Right ventricle myocardium inferior (tissue), 1 donor: ENCODE measurements at places on chromosomes 7 and 10. TPM values are rescaled to one million over a fixed set of nuclear protein-coding genes. Genes with fewer than 3 reads are reported as not detected.

Gene CCDC126
- total RNA-seq: 8.5 TPM

- no peak for DNase-seq
Measured at GRCh38 chr7:21346297-21346696, 81.6 kb upstream of the SP4 start.

- DNase-seq: no peak
Measured at GRCh38 chr7:23065974-23066373, 39.6 kb upstream of the KLHL7 start.

DNA sequence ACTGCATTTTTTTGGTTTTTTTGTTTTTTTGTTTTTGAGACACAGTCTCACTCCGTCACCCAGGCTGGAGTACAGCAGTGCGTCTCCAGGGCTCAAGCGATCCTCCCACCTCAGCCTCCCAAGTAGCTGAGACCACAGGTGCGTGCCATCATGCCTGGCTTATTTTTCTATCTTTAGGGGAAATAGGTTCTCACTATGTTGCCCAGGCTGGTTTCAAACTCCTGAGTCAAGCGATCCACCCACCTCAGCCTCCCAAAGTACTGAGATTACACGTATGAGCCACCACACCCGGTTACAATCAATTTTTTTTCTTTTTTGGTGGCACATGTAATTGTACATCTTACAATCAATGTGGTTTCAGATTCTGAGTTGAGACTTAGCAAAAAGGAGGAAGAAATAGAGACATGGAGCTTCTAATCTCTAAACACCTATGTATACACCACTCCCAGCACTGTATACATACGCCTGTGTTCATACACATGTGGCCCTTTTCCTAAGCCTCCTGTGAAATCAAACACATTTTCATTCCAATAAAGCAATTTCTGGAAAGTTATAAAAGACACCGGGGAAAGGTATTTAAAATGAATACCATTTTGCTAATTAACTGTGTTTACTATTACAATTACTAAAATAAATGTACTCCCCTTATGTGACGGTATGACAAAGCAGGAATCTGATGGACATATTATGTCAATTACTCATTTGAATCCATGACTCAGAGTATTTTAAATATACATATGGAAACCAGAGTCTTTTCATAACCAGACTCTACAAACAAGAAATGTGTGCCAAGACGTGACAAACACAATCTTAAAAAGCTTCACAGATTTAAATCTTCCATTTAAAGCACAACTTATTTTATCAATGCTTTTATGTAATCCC, 40.9 kb downstream of the SMURF1 start:
- DNase-seq: no peak

DNA sequence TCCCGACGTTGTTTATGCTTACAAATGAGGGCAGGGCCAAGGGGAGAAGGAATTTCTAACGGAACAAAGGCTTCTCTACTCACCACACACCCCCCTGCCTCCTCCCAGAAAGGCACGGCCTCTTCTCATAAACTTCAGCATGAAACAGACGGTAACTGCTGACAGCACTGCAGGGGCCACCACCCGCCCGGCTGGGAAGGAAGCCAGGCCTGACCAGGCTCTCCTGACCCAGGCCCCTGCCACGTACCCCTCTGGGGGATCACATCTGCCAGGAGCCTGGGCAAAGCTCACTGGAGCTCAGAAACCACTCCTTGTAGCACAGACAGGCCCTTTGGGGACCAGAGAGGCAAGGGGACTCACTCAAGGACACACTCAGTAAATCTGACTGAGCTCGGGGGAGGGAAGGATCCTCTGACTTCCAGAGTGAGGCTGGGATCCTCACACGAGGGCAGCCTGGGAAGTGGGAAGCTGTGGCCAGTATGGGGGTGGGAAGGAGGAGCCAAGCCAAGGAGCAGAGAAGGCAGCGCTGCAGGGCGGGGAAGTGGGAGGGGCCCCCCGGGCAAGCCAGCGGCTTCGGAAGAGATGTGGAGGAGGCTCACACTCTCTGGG, 46.1 kb downstream of the ZCCHC24 start:
- peak; percentile 93 for DNase-seq

Gene OGDHL
- 1.9 TPM for total RNA-seq

DNA sequence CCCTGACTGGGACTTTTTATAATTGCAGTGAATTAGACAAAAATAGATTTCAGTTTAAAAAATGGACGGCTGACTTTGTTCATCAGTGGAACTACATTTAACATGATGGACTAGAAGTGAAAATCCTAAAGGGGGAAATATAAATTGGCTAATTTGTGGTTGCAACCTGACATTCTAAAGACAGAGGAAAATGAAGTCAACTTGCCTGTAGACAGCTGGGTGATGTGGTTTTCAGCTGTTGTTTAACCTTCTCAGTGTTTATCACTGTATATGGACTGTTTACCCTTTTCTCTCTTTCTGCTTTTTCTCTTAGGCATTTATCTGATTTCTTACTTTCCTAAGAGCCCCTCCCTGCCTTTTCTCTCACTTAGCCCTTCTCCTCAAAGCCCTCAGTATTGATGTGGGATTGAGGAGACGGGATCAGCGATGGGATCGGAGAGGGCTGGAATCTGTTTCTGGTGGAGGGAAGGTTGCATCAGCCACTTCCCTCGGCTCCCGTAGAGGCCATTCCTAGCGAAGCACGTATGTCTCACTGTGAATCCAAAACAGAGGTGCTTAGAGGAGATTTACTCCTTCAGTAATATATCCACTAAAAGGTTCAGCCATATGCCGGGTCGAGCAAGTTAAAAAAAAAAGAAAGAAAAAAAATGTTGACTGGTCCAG, 109.0 kb upstream of the KLF6 start:
- no peak for DNase-seq

DNA sequence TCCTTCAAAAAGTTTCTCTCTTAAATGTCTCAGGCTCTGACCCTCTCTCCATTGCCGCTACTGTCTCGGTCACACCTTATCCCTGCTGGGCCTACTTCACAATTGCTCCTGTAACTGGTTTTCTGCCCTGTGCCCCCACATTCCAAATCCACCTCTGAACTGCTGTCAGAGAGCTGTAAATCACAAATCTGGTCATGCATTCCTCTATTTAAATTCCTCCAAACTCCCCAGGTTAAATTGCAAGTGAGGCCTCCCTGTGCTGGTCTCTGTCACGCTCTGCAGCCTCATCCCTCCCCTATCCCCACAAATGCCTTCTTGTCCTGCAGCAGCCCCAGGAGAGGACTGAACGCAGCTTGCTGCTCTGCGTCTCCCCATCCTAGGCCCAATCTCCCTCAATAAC, 40.4 kb upstream of the CDCA7L start:
- DNase-seq: no peak

DNA sequence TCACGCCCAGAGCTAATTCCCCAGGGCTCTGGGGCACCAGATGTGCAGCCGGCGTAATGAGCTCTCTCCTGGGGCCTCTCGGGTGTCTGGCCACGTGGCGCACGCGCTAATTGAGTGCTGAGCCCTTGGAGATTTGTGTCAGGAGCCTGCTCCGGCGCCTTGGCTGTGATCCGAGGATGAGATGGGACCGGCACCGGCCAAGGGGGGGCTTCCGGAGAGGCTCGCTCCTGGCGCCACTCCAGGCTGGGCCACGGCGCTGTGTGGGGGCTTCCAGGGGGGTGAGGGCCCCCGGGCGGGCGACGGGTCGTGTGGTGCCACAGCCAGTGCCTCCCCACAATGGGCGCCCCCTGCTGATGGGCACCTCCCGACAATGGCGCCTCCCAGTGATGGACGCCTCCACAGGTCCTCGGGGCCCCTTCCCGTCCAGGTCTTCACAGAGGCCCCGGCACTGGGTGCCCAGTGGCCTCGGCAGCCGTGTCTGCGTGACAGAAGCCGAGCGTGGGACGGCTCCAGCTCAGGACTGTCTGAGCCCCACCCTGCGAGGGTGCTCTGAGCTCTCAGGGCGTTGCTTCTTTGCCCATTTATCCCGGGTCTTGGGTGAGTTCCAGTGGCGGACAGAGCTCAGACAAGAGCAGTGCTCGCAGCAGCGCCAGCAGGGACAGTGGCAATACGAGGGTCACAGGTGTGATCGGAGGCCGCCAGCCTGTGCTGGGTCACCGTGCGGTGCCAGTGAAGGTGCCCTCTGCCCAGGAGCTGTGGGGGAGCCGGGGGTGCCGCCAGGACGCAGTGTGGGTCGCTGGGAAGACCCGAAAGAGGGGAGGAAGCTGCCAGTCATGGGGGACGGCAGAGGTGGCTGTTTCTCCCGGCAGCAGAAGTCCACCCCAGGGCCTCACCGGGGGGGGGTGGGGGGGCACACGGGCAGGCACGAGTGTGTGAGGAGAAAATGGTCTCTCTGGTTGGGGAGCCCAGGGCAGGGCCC, 8.2 kb upstream of the NKX6-2 start:
- DNase-seq: no peak

DNA sequence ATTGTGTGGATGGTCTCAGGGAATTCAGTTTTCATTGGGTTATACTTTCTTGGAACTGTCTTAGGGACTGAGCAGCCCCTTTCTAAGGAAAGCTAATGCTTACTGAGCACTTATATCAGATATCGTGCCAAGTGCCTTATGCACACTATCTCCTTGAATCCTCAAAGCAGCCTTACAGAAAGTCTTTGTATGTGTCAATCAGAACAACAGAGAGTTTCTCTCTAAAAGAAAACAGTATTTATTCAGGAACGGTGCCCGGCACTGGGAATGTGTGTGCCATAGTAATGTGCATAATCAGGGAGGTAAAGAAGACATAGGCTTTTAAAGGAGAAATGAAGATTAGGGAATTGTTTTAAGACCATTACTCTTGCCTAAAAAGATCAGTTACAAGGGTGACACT, 17.3 kb downstream of the ANTXRL start:
- DNase-seq: no peak

GRCh38 chr7:142954680-142955268, 7.4 kb downstream of the KEL start:
- DNase-seq: no peak

- no peak for DNase-seq
Measured at GRCh38 chr10:100736809-100737354, 8.5 kb upstream of the PAX2 start.

Gene ADIRF
- total RNA-seq: 54.6 TPM

DNA sequence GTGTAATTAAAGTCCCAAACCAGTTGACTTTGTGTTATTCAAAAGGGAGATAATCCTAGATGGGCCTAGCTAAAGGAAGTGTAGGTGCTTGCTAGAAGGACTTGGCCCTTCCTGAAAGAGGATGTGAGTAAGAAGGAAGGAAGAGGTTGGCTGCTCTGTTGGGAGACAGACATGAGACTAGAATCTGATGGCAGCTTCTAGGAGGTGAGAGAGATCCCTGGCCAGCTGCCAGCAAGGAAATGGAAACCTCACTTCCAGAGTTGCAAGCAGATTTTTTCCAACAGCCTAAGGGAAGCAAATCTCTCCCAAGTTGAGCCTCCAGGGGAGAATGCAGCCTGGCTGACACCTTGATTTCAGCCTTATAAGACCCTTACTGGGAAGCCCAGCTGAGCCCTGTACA, 368.4 kb upstream of the ZMIZ1 start:
- DNase-seq: no peak

GRCh38 chr7:6320791-6321190, 48.4 kb upstream of the CYTH3 start:
- DNase-seq: no peak

GRCh38 chr7:158284617-158285382, 302.8 kb downstream of the PTPRN2 start:
- no peak for DNase-seq

Gene MMD2
- total RNA-seq: not detected

GRCh38 chr10:12214763-12215218, 18.8 kb downstream of the CDC123 start:
- DNase-seq: no peak

DNA sequence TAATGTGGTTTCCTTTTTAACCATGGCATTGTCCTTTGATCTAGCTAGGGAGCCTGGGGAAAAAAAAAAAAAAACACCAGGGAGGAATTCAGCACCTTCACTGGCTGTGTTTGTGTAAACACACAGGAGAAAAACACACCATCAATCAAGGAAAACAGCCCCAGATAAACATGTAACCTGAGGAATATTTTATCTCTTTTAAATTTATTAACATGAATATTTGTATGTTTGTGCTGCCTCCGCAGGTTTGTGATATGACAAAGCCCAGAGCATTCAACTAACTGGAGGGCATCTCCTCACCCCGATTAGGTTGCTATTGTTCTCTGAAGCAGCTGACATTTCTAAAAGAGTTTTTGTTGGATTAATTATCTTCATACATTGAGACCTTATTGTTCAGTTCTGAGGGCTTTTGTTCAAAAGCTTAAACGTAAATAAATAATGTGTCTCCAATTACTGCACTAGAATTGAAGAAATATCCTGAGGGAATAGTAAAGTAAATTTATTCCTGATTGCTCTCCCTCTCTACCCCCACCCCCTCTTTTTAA, 89.4 kb upstream of the SEMA3E start:
- DNase-seq: no peak

Gene PNLIPRP3
- not detected for total RNA-seq

GRCh38 chr10:132859084-132859855, 73.3 kb upstream of the NKX6-2 start:
- DNase-seq: peak; percentile 23

DNA sequence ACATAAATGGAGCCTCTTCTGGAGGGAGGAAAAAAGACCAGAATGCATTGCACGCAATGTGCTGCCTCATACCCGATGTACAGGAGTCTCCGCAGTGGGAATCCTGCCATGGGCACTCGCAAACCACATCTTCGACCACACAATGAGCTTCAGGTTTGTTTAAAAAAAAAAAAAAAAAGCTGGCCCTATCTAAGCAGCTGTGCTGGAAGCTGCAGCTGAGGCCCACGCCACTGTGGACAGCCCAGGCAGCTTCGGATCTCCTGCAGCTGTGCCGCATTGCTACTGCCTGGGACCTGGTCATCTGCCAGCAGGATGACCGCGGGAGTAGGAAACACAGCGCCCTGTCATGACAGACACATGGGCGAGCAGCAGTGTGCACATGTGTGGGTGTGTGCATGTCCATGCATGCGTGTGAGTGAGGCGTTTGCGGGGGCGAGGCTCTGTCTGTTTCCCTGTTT, 26.0 kb downstream of the EN2 start:
- DNase-seq: no peak

Gene SEMA3D
- total RNA-seq: 1.6 TPM

GRCh38 chr10:57145548-57145947, 784.5 kb upstream of the ZWINT start:
- DNase-seq: no peak

GRCh38 chr7:133369130-133369529, 116.3 kb downstream of the EXOC4 start:
- no peak for DNase-seq

DNA sequence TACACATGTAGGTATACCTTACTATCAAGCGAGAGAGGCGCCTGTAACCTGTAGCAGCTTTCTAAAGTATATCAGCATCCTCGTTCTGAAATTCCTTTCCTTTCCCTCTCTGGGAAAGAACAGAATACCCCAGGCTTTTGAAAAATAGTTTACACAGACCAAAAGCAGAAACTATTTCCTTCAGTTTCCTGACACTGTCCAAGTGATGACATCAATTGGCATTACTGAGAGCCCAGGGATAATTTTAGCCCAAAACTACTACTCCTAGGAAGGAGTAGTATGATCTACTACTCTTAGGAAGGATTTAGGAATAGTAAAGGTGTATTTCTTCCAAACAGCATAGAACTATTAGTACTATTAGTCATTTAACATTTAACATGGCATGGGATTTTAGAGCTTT, 6.0 kb downstream of the GNG11 start:
- DNase-seq: no peak

GRCh38 chr7:69791739-69792138, 193.5 kb downstream of the AUTS2 start:
- DNase-seq: no peak

Gene RSPH10B
- total RNA-seq: not detected

Gene ADCYAP1R1
- total RNA-seq: 5.8 TPM

- DNase-seq: no peak
Measured at GRCh38 chr10:89707372-89707771, 6.0 kb downstream of the KIF20B start.
